GM04504 (cell line): ENCODE measurements at places on chromosomes 5 and 9.

DNA sequence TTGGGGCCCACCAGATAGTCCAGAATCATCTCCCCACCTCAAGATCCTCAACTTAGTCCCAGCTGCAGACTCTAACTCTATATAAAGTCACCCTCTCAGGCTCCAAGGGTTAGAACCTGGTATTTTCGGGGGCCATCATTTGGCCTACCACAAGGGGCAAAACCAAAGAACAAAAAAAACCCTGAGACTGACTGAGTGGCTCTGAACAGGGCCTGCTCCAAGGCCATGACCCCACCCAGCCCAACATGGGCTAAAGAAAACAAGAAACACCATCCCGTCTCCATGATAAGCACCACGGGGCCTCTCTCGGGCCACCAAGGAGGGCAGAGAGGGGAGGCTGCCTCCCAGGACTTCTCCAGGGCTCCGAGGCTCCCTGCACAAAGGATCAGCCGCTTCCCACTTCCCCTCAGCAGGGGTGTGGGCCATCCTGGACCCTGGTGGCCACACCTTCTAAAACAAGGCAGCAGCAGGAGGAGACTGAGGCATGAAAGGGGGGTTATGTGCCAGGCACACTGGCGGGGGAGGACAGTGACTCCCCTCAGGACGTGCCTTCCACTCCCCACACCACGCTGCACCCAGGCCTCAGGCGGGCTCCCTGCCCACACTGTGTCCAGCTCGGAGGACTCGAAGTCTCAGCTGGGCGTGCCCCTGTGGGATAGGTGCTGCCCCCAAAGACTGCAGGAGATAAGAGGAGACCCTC is 51.5 kb downstream of the SEMA4D start:
- no peak for DNase-seq

- DNase-seq, result no peak
Observed at GRCh38 chr5:35473589-35473988, 144.1 kb upstream of the SPEF2 start.

GRCh38 chr5:65695896-65696295 is 26.0 kb downstream of the SGTB start:
- no peak for DNase-seq

DNA sequence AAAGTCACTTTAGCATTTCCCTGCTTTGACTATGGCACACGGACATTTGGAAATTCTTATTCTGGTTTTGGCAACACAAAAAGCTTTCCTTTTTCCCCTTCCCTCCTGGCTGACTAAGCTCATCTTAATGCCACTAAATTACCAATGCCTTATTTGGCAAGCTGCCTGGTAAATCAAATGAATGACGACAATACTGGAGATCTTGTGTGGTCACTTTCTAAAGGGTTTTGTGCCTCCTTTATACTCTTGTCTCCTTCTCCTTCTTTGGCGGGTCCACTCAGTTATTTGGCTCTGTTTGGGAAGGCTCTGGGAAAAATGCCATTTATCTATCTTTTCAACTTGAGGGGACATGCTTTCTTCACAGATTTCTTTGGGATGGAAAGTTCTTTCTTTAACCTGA is 34.9 kb downstream of the SH3GL2 start:
- peak; percentile 9 for DNase-seq

DNA sequence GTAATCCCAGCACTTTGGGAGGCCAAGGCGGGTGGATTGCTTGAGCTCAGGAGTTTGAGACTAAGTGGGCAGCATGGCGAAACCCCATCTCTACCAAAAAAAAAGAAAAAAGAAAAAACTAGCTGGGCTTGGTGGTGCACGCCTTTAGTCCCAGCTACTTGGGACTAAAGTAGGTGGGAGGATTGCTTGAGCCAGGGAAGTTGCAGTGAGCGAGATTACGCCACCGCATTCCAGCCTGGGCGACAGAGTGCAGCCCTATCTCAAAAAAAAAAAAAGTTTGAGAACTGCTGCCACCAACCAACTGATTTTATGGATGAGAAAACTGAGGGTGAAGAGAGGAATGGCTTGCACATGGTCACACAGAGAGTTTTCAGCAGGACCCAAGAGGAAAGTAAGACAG is 175.1 kb downstream of the DOCK8 start:
- no peak for DNase-seq

DNA sequence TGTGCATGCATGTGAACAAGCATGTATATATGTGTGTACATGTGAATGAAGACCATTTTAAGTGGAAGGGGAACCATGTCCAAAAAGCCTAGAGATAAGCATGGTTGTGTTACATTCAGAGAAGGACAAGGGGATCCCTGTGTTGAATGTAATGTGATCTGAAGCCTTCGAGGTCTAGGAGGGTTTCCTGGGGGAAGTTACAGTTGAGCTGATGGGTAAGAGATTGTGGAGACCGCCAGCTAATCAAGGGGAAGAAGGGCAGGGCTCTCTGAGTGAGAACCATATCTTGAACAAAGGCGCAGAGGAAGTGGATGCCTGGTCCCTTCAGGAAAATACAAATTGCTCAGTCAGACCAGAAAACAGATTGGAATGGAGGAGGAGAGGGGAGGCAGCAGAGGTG is 45.5 kb upstream of the TNFSF15 start:
- DNase-seq, result no peak

DNA sequence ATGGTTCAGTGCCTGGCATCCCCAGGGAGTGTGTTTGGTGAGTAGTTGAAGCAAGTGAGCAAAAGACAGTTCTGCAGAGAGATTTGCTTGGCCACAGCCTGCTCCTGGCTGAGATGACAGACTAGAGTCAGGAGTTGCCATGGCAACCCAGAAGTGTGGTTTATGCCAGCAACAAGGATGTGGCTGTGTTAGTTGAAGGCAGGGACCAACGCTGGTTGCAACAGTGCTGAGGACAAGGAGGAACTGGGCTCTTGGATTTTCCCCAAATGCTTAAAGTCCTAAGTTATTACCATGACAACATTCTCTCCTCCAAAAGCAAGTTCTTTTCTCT is 2.7 kb downstream of the NXNL2 start:
- peak; percentile 87 for DNase-seq

- DNase-seq, result no peak
Observed at GRCh38 chr5:67494186-67494855, 297.7 kb upstream of the CD180 start.

DNA sequence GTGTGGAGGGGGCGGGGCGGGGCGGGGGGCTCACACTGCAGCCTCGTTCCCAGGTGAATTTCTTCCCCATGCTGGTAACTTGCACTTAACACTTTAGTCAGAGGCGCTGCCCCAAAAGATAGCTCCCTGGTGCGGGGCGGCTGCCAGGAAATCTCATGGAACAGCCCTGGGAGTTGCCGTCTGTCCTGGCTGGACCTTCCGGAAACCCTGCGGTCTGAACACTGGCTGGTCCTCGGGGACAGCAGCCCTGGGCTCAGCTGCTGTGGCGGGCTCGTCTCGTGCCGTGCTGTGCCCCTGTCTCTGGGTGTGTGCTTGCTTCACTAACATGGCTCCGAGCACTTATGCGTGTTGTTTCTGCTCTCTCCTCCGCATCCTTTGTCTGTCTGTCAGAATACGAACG is 25.8 kb downstream of the PTGES2 start:
- DNase-seq, result no peak

DNA sequence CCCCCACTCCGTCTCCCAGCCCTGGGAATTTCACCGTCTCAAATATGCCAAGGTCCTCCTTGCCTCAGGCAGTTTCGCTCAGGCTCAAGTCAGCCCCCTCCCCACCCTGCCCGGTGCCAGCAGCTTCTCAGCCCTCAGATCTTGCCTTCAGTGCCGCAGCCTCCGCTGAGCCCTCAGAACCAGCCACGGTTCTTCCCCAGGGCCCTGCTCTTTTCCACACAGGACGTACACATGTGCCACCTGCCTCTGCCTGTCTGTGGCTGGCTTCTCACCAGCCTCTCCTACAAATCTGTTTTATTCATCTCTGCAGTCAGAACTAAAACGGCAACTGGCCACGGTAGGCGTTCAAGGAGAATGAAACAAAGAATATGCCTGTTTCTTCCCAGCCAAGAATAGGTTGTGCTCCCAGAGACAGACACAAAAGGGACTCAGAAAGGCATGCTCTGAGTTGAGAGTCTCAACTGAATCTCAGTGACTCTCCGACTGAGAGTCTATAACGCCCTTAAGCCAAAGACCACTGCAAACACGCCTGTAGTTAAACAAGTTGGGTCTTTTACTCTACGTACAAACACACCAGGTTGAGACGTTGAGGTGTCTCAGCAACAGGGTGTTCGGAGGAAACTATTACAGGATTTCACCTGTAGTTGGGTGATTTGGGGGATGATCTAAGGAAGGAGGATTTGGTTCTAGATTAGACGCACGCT is 10.6 kb upstream of the GRIN1 start:
- no peak for DNase-seq

GRCh38 chr5:136285096-136285855 is 80.1 kb downstream of the TRPC7 start:
- no peak for DNase-seq

DNA sequence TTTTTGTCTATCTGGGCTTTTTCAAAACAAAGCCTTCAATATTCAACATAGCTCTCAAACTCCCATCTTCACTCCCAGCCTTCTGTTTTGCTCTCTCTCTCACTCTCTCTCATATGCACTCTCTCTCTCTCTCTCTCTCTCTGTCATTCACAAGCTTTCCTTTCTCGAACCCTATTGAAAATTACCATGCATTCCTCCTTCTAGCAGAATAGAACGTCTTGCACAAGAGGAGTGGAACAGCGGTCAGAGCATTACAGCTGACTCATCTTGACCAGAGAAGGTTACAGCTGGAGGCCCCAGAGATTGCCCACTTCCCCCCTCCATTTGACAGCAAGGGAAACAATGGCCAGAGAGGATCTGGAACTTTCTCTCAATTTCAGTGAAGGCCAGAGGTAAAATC is 51.0 kb upstream of the LIFR start:
- DNase-seq, result no peak

DNA sequence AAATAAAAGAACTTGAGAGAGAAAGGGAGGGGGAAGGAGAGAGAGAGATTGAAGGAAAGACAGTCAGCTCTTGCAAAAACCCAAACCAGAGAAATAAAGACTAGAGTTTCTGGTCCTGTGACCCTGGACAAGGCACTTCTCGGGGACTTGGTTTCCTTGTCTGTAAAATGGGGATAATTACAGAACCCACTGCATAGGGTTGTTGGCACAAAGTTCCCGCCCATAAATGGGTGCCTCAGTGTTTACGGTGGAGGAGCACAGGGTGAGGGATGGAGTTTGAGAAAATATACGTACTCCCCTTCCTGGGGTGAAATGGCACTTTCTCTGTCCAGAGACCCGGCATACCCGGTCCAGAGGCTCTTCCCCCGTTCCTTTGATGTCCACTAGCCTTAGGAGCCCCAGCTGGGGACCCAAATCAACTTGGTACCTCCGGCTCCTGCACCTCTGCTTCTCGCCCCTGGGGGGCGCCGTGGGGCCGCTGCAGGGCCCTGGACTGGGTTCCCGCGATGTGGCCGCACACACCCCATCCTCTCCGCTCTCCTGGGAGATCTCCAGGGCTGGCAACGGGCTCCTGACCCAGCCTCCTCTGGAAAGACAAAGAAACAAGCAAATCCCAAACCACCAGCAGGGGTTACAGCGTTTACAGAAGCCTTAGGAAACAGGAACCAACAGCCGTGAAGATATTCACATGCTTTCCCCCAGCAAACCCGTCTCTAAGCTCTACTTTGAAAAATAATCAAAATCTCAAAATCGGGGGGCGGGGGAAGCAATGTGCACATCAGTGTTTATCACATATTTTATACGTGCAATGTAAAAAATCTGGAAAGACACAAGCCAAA is 26.3 kb downstream of the PTGES start:
- DNase-seq, result no peak
